ENCODE measurements at places on chromosomes 2 and 18.

DNA sequence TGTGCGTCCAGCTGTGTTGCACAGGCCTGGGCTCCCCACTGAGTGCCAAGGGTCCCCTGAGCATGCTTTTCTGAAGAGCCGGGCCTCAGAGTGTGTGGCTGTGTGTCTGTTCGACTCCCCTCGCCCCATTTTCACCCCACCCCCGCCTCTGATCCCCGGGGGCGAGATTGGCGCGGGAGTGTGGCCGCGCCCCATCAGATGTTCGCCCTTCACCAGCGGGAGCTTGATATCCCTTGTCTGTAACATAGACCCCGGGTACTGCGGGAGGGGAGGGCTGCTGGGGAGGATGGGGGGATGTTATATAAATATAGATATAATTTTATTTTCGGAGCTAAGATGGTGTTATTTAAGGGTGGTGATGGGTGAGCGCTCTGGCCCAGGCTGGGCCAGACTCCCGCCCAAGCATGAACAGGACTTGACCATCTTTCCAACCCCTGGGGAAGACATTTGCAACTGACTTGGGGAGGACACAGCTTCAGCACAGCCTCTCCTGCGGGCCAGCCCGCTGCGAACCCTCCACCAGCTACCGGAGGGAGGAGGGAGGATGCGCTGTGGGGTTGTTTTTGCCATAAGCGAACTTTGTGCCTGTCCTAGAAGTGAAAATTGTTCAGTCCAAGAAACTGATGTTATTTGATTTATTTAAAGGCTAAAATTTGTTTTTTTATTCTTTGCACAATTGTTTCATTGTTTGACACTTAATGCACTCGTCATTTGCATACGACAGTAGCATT lies 1.5 kb downstream of the RHOB start:
- no peak for DNase-seq

DNA sequence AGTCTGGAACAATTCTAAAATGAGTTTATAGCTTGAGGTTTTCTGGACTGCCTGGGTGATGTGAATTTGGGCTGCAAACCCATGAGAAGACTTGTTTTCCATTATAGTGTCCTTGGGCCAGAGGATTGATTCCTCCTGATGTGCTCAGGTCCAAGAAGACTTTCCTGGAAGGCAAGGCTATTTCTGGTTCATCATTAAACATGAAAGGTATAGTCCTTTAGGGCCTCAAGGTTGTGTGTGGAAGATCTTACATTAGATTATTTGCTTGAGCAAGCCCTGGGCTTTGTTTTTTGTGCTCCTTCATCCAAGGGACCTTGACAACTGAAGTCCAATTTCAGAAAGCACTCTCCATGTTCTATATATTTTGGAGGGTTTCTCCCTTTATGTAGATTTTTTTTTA lies 26.8 kb upstream of the NEDD4L start:
- no peak for DNase-seq

DNA sequence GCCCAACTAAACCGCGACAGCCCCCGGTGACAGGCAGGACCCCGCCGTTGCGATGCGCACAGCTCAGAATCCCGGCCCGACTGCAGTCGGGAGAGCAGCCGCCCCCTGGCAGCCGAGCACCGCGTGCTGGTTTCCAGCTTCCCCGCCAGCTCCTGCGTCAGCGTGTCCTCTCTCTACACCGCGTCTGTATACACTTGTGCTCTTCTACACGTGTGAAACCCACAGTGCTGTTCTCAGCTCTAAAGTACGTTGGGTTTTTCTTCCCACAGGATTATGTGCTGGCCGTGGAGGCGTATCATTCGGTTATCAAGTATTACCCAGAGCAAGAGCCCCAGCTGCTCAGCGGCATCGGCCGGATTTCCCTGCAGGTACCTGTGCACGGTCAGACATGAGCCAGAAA lies 54.0 kb downstream of the ADI1 start:
- DNase-seq, result no peak

DNA sequence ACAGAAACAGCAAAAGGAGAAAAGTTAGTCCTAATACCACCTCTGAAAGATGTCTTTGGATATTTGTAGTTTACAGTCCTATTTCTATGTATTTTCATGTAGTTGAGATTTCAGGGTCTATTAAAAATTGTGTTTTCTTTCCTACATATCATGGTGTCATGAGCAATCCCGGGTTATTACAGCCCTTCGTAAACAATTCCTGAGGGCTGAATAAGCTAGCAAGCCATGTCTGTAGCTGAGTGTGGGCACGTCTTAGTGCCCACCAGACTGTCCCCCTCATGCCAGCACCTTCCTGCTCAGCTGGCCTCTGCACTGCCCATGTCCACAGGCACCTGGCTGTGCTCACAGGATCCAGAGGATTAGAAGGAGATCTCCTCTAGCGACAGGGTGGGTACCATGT lies 60.6 kb downstream of the CTIF start:
- no peak for DNase-seq

DNA sequence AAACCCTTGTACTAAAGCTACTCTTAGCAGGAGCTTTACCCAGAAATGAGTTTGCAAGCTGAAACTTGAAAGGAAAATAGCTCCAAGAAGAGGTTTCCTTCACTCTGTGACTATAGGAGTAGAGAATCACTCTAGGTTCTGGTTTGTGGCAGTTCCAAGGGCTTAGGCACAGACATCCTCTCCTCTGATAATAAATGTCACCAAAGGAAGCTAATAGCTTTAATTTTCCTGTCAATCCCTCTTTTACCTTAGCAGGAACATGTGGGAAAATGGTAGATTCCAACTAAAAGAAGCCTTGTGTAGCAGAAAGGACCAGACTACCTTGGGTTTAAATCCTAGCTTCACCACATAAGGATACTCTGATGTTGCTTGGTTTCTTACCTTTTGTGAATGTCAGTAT lies 104.0 kb downstream of the FSHR start:
- no peak for DNase-seq

DNA sequence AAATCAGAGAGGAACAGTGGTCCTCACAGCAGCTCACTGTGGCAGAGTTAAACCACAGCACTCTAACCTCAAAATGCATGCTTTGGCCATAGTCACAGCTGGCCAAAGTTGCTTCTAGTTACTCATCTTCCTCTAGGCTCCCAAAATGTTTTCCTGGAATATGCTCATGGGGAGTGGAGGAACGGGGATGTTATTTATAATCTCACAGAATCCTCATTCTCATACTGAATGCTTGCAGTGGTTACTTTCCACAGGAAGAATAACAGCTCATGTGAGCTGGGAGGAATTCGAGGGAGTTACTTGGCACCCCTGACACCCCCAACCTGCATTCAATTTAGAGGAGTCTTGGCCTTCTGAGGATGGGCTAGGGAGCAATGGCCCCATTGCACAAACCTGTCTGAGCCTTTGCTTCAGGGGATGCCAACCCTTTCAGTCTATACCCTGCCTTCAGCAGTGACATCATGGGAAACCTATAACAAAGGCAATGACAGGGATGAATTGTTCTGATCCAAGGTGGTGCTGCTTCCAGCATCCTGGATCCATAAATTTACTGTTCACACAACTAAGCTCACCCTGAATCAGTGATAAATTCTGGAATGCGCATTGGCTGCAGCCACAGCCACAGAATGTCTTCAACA lies 22.4 kb upstream of the CCBE1 start:
- DNase-seq, result peak; percentile 69
